ENCODE measurements at places on chromosomes 7 and 10.
A peak's percentile ranks its signal among the peaks of the same experiment; 100 is the strongest.

GRCh38 chr10:73169320-73169719, 1.4 kb downstream of the FAM149B1 start:
- DNase-seq: no peak

DNA sequence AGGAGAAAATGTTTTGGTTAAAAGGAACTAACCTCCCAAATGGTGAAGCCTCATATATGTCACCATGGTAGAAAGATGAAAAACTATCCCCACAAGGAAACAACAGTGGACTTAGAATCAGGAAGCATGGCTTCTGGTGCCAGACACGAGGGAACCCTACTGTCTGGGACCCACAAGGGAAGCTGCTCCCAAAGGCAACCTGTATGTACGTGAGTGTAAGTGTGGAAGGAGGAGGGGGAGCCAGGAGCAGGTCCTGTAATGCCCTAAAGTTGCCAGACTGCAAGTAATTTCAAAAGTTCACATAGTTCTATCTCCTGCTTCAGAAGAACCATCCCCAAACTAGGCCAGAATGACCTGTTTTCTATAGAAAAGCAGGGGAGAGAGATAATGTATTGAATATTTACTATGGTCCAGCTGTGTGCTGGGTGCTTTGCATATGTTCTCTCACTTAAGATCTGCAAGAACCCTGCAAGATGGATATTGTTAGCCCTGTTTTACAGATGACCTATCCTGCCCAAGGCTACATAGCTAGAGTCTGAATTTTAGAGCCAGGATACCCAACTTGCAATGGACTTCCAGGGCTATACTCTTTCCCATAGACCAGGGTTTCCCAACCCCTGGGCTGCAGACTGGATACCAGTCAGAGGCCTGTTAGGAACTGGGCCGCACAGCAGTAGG, 19.2 kb downstream of the DUSP5 start:
- no peak for DNase-seq

DNA sequence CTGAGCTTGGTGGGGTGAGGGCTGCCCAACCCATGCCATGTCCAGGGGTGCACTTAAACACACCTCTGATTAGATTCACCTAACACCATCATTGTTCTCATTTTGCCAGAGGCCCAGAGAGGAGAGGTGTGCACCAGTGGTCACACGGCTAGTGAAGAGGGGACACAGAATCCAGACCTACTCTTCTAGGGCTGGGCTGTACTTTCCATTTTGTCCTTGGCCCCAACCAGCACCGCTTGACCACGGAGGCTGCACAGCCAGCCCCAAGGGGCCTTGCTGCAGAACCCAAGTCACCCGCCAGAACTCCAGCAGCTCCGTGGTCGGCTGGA, 246 bp upstream of the WDFY4 start:
- DNase-seq: no peak

DNA sequence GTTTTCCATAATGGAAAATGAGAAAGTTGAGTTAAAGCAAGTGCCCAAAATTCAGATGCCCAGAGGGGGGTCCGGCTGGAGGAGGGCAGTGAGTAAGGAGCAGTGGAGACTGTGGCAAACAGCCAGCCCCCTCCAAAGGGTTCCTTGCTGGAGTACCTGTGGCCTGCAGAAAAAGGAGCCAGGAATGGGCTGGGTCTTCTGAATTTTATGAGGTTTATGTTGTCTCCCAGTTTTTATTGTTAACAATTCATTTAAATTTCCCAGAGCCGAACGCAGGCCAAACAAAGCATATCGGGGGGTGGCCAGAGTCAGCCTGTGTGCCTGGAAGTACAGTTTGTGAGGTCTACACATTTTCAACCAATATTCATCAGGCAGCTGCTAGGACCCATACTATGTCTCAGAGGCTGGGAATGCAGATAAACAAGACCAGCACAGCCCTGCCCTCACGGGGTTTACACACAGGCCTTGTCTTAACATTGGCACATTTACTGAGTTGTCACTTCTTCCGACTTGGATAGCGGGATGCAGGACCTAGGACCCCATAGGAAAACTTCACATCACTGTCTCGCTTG, 12.9 kb upstream of the CSGALNACT2 start:
- no peak for DNase-seq

DNA sequence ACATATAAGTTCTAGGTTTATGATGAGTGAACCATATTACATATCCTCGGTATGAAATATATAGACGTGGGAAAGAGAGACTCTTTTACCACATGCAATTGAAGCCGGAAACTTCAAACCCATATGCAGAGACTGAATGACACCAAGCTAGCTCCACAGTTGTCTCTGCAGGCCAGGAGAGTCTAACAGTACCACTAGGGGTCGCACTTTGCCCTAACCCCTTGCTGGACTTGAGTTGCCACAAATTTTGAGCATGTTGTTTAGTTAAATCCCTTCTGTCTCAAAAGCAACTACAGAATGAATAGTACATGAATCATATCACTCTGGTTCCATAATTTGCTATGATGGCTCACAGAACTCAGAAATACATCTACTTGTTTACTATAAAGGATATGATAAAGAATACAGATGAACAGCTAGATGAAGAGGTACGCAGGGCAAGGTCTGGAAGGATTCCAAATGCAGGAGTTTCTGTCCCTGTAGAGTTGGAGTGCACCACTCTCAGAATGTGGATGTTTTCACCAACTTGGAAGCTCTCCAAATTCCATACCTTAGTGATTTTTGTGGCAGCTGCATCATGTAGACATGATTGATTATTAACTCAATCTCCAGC, 112.4 kb upstream of the YAE1 start:
- peak; percentile 27 for DNase-seq

DNA sequence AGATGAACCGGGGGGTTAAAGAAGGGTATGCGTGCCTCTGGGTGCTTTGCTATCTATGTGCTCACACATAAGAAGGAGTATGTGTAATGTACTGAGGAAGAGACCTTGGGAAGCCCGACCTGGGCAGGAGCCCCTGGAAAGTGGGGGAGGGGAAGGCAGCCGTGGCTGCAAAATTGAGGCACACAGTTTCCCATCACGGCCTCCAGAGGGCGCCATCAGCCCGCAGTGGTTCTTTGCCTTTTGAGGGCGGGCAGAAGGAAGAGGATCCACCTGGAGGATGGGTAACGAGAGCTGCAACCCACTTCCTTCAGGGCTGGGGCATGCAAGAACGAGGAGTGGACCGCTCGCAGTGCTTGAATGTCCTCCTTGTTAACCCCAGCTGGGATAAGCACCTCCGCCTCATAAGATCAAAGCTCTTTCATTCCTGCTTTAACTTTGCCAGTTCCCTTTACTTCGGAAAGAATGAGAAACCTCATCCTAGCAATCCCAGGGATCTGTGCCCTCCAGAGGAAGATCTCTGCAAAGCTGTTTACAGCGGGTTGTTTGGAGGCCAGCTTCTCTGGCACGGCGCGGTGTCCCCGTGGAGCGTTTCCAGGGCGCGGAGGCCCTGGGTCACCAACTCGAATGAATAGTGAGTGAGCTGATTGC, 77.9 kb downstream of the PCGF5 start:
- peak; percentile 62 for DNase-seq

DNA sequence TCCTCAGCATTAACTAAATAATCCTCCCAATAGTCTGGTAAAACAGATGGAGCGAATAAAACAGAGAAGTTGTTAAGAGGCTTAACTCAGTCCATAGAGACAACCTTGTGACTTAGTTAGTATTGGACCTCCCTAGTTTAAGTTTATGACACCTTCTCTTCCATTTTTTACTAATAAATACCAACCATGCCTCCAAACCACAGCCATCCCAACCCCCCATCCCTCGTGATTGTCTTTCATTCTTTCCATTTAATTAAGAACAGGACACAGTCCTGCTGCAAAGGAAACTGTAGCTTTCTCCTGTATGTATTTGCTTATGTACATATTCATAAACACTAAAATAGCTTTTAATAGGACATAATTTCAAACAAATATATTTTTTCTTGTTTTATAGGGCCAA, 238.2 kb downstream of the SEMA3D start:
- DNase-seq: no peak

DNA sequence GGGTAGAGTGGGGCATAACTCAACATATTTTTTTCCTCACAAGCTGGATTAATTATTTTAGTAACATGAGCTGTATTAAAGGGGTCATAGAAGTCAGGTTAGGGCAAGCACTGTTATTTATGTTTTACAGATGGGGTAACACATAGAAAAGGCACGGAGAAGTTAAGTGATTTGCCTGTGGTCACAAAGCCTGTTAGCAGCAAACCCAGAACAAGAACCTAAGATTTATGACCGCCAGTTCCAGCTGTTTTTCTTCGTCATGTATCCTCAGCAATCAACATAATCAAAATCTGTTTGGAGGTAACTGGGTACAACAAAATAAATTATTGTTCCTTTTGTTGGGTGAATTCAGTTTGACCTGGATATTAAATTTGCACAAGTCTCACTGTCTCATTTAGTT, 57.2 kb upstream of the BET1 start:
- DNase-seq: no peak

DNA sequence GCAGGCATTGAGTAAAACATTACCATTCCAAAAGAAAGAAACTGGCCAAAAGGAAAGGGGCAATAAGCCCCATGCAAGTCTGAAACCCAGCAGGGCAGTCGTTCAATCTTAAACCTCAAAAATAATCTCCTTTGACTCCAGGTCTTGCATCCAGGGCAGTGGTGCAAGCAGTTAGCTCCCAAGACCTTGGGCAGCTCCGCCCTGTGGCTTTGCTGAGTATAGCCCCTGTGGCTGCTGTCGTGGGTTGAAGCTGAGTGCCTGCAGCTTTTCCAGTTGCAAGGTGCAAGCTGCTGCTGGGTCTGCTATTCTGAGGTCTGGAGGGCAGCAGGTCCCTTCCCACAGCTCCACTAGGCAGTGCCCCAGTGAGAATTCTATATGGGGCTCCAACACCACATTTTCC, 580.1 kb upstream of the AUTS2 start:
- DNase-seq: no peak

- no peak for DNase-seq
These were observed 27.3 kb downstream of the UBE2H start for GRCh38 chr7:129925416-129926002.

GRCh38 chr7:80832006-80832405, 86.8 kb downstream of the SEMA3C start:
- DNase-seq: no peak

- no peak for DNase-seq
These were observed 2.4 kb downstream of the SPOCK2 start for GRCh38 chr10:72085864-72086465.

DNA sequence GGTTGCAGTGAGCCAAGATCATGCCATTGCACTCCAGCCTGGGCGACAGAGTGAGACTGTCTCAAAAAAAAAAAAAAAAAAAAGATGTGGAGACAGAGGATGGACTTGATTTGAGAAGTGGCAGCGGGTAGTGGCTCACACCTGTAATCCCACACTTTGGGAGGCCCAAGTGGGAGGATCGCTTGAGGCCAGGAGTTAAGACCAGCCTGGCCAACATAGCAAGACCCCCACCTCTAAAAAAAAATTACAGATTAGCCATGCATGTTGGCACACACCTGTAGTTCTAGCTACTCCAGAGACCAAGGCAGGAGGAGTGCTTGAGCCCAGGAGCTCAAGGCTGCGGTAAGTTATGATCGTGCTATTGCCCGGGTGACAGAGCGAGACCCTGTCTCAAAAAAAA, 24.3 kb upstream of the ASCC1 start:
- DNase-seq: no peak

- DNase-seq: no peak
These were observed 39.5 kb upstream of the SEC61G start for GRCh38 chr7:54798530-54798929.

- no peak for DNase-seq
These were observed 54.8 kb downstream of the OTUD1 start for GRCh38 chr10:23493711-23494110.

DNA sequence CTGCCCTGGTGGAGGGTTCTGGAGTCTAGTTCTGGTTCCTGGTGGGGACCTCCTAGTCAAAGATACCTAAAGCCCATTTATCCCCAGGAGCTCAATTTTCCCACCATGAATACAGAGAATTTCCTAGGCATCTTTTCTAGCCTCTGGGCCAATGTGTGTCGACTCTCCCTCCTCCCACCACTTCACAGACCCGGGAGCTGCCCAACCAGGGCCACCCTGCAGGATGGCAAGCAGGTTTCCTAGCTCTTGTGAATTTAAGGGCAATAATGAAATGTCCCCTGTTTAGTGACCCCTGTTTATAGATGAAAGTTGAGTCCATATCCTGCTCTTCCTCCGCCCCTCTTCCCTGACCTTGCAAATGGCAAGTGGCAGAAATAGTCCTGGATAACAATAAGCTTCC, 9.4 kb downstream of the DLX5 start:
- DNase-seq: no peak

DNA sequence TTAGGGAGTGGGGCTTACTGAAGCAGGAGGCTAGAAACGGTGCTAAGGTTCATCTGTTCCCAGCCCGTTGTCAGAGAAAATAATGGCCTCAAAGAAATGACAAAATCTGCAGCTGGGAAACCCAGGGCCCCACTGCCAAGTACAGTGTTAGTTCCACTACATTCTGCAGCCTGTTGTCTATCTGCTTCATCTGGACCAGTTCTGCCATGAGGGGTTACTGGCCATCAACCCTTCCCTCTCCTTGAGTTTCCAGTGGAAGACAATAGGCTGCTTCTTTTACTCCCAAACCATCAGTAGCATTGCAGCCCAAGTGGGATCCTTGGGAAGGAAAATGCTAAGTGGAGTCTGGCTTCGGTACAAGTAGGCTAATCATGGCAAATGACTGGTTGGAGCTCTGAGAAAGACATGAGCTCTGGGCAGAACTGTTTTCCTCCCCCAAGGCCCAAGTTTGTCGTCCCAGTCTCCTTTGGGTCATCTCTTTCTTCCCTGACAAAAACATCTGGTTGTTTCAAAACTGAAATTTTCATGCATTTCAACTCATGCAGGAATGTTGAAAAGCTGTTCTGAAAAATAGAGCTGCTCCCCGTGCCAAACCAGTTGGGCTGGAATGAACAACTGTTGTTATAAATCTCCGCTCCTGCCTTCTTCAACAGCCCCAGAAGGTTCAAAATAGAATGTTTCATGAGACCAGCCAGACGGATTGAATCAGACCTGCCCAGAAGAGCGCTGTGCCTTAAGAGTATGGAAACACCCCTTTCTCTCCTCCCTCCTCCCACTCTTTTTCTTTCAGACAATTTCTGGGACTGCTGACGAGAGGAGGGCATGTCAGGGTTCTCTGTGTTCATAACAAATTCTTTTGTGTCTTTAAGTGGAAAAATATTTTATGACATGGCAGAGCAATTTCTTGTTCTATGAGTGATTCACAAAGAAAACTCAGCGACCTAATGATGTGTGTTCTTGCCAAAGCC, 116.6 kb downstream of the RAB18 start:
- no peak for DNase-seq
